Gastrocnemius medialis (tissue), 4 donors: ENCODE measurements at places on chromosomes 5 and 9. TPM values are rescaled to one million over a fixed set of nuclear protein-coding genes. Genes with fewer than 3 reads are reported as not detected.

The ZDHHC12 gene
- total RNA-seq: 34.2 TPM

GRCh38 chr5:74035521-74035937 is 409.5 kb downstream of the ARHGEF28 start:
- DNase-seq: no peak

DNA sequence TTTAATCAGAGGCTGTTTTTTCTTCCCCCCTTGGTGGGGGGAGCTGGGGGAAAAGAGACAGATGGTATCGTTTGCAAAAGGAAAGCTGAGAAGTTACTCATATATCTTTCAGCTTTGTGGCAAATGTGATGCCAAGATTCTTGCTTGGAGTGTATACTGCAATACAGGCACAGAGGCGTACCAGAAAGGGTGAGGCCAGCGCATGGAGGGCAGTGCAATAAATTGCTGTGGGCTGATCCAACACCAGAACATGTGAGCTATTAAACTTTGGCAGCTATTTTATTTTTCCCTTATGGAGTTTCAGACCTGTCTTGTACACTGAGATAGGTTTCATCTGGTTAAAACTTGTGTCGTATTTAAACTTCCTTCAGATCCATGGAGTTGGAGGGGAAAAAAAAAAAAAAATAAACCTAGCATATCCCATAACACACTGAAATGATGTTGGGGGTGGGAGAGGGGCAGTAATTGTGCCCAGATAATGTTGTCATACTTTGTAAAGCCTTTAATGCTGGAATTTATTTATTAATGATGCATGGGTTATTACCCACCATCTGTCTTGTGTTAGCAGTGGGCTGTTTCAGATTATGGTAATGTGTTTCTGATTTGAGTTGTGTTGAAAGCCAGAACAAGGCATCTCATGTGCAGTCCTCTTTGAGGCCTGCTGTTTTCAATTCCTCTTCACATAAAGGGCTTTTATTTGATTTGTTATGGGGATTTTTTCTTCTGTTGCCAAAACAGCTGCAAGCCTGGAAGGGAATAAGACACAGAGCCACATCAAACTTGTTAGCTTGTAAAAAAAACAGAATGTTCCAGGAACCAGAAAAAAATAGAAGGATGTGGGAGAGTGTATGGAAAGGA is 891.3 kb downstream of the TLE1 start:
- no peak for DNase-seq

The PCDHA10 gene
- 0.07 TPM for total RNA-seq

DNA sequence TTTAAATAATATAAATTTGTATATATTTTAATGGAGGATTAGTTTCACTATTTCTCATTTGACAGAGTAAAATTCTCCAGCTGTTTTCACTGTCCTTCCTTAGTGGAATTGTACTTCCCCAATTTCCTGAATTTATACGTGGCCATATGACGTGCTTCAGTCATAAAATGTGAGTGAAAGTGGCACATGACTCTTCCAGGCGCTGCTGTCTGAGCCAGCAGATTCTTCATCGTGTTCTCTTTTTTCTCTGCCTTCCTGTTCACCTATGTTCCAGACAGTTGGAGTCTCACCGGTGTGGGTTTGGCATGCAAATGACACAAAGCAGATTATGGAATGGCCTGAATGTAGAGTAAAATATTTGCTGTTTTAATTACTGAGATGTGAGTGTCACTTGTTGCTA is 684.1 kb downstream of the SEMA5A start:
- DNase-seq: no peak

GRCh38 chr9:81410201-81410600 is 279.1 kb downstream of the TLE1 start:
- no peak for DNase-seq

GRCh38 chr9:117232281-117232680 is 182.6 kb downstream of the ASTN2 start:
- no peak for DNase-seq

DNA sequence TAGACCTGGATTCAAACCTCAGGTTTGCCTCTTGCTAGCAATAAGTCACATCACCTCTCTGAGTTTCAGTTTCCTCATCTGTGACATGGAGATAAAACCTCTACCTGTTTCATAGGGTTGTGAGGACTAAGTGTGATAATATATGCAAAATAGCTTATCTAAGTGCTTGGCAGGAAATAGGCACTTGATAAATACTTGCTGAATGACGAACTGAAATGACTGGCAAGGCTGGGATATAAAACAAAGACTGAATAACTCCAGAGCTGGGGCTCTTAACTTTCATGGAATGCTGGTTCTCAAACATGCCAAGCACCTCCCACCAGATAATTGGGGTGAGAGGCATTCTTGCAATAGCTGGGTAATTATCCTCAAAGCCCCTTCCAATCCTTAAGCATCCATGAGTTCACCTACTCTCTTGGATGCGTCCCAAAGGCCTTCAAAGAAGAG is 87.6 kb downstream of the ADRB2 start:
- DNase-seq: no peak

The FBN2 gene
- total RNA-seq: not detected

- DNase-seq: peak; percentile 1
Observed at GRCh38 chr9:134214766-134215419, 50.5 kb upstream of the RNU6ATAC start.

- no peak for DNase-seq
Observed at GRCh38 chr9:116661037-116661954, 25.8 kb upstream of the TRIM32 start.

DNA sequence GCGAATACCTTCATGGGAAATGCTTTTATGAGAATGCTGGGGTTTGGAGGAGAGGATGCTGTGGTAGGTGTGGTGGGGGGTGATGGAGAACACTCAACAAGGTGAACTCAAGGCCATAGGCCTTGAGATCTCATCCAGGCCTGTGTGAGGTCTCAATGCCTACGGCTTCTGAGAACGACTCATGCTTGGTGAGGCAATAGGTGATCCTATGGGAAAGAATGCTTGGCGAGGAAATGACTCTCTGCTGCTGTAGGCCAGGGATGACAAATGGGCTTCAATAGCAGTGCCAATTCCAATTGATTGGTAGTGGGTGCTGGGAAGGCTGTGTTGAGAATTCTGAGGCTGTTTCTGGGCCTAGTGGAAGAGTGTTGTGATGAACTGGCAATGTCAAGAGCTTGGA is 280.2 kb upstream of the CLINT1 start:
- no peak for DNase-seq

DNA sequence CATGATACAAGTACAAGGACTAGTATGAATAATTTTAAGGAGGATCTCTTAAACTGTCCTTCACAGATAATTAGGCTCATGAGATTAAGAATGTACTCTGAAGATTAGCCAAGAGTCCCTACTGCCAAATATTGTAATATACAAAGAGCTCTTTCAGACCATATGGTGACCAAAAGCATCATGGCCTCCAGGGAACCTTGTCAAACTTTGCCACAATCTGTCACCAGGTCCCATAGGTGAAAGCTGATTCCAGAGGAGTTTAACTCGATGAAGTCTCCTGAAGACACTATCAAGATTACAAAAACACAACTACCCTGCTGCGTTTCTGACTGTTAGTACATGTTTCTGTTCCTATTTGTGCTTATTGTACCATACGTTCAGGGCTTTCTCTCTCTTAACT is 395.4 kb upstream of the ITGA1 start:
- no peak for DNase-seq

GRCh38 chr5:89399548-89399947 is 516.6 kb upstream of the MEF2C start:
- no peak for DNase-seq

The POU4F3 gene
- not detected for total RNA-seq

GRCh38 chr9:128724744-128725211 is 851 bp upstream of the ZDHHC12 start:
- peak; percentile 28 for DNase-seq

DNA sequence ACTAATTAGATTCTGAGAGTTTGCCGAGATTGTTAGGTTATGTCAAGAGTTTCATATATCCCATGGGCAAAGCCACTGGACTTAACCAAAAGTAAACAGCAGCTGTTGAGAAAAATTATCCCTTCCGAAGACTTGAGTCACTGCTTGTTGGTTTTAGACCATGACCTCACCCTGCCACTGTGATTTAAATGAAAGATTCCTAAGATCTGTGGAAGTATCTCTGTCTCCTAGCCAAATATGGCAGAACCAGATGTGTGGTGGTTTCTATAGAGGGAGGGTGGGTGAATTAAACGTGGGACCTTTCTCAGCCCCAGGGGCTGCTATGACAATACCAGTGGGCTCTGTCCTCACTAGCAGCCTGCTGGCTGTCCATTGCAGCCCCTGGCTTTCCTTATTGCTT is 19.3 kb downstream of the DMRT3 start:
- no peak for DNase-seq

- DNase-seq: no peak
Observed at GRCh38 chr9:99660191-99660636, 161.5 kb upstream of the NR4A3 start.

The SPACA9 gene
- total RNA-seq: 0.24 TPM

DNA sequence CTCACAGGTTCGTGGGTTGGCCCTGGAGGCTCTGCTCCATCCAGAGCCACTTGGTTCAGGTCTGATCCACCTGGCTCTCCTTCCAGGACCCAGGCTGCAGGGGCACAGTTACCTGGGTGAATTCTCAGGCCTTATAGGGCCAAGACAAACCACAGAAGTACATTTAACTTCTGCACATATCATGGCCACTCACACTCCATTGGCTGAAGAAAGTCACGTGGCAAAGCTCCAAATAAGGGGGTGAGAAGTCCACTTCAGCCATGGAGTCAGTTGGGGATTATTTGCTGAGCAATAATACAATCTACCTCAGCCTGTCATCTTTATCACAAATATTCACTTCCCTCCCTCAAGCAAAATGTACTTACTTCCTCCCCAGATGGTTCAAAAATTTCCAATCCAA is 83.6 kb downstream of the MACROH2A1 start:
- DNase-seq: no peak

- no peak for DNase-seq
Observed at GRCh38 chr5:157350939-157351801, 85.2 kb downstream of the CYFIP2 start.

DNA sequence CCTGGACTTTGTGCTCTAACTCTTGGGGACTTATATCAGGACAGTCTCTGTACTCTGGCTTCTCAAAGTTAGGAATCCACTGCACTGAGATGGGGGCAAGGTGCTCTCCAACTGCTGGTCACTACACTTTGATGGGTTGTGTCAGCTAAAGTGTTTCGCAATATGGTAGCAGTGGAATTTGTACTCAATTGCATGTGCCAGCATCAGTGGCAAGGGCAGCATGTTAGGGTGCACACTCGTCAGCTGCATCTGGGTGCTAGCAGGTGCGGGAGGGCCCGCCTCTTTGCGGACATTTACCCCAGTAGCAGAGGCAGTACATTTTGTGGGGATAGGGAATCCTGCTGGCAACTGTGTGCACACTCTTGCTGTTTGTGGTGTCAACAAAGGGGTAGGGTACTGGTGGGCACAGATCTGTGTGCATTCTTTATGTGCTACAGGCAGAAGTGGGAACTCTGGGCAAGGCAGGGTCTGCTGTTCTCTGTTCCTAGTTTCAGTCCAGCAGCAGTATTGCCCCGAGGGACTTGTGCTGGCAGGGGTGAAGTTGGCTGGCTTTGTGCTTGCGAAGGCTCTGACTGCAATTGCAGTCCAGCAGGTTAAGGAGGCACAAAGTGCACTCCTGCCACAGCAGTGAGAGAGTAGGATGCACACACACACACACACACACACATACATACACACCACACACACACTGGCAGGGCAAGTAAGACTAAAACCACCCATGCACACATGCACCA is 924.8 kb upstream of the CDH9 start:
- no peak for DNase-seq

GRCh38 chr5:1294835-1295649 is at the start of gene TERT:
TSS of gene TERT (minus strand) at chr5:1295068. CDS start at chr5:1294989, 79 bp downstream.
- no peak for DNase-seq

The SVEP1 gene
- total RNA-seq: 8.4 TPM

The ANGPTL2 gene
- 48.3 TPM for total RNA-seq

GRCh38 chr5:119478781-119479180 is 26.5 kb downstream of the HSD17B4 start:
- no peak for DNase-seq

The RNF183 gene
- total RNA-seq: not detected

The CDH18 gene
- total RNA-seq: not detected

DNA sequence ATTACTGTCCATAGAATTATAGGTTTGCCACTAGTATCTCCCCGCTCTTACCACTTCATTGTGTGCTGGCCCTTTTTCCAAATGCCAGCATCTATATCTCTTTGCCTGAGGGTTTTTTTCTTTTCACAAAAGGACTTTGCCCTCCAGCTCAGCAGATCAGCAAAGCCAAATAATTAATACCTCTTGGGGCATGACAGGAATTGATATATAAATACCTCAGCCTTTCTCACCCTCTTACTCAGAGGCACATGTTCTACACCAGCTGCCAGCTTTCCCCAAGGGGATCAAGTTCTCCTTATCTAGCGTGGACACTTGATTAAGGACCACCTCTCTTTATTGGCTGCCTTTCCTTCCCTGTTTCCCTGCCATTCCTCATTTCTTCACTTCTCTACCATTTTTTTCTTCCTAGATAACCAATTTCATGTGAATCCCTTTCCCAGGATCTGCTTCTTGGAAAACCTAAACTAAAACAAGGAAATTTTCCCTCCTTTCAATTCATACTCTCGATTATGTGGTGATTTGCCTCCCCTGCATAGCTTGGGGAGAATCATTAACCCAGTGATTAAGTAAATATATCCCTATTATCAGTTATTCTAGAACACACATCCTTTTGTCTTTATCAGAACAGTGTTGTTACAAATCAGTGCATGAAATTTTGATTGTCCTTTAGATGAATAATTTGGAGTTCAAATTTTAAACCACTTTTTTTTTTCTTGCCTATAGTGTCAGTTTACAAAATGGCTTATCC is 6.9 kb upstream of the NUDT12 start:
- no peak for DNase-seq

DNA sequence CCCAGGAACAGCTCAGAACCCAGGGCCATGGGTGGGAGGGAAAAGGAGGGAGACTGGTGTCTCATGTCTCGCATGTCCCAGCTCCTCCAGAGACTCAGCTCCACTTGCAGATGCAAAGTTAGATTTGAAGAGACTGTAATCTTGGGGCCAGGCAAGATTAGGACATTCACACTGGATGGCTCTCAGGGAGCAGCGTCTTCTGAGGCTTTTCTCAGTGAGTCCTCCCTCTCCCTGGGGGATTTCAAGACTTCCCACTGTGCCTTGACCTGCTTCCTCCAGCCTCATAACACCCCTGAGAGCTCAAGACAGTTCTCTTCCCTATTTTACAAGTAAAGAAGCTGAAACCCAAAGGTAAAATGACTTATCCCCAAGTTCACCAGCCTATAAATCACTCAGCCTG is 10.5 kb upstream of the TCOF1 start:
- DNase-seq: no peak

The TAF11L10 gene
- total RNA-seq: not detected

GRCh38 chr5:97375959-97376358 is 192.9 kb upstream of the RIOK2 start:
- DNase-seq: no peak

- DNase-seq: no peak
Observed at GRCh38 chr9:122475717-122476116, 2.0 kb downstream of the OR1J1 start.

GRCh38 chr9:137049544-137050449 is 3.8 kb upstream of the NPDC1 start:
- DNase-seq: no peak

The NME5 gene
- not detected for total RNA-seq

- no peak for DNase-seq
Observed at GRCh38 chr9:132775720-132776119, 102.4 kb downstream of the AK8 start.
